ENCODE measurements at places on chromosomes 13 and 19. TPM values are rescaled to one million over a fixed set of nuclear protein-coding genes. Genes with fewer than 3 reads are reported as not detected.

DNA sequence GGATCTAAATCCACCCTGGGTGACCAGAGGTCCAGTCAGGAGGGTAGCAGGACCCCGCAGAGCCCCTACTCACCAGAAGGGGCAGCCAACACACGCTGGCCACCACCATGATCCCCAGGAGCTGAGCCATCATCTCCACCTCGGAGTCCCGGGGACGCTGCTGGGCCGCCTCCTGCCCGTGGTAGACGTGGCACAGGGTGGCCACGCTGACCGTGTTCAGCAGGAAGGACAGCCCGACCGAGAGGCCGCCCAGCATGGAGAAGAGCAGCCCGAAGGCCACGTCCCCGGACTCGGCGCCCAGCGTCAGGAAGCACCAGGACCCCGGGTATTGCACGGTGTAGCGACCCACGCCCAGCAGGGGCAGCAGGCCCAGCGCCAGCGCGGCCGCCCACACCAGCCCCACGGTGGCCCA lies 6.9 kb downstream of the TBXA2R start:
- DNase-seq = no peak

- no peak for DNase-seq
Measured at GRCh38 chr13:45711951-45712350, 9.8 kb downstream of the CBY2 start.

DNA sequence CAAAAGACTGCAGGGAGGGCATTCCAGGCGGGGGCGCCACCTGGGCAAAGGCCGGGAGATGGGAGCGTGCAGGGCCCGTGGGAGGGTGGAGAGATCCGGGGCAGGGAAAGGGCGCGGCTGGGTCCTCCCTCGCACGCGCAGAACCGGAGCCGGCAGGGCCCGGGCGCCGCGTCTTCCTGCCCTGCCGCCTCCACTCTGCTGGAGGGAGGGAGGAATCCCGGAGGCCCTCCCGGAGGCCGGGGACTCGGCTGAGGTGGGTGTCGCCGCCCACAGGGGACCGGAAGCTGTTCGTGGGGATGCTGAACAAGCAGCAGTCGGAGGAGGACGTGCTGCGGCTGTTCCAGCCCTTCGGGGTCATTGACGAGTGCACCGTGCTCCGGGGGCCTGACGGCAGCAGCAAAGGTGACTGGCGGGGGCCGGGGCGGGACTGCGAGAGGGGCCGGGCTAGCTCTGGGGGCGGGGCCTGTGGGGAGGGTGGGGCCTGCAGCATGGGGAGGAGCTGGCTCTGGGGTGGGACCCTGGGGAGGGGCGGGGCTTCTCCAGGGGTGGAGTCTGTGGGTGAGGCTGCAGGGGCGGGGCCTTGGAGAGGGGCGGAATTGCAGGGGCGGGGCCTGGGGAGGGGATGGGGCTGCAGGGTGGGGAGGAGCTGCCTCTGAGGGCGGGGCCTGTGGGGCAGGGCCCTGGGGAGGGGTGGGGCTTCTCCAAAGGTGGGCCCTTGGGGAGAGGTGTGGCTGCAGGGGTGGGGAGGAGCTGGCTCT lies 51.3 kb downstream of the CELF5 start:
- no peak for DNase-seq

DNA sequence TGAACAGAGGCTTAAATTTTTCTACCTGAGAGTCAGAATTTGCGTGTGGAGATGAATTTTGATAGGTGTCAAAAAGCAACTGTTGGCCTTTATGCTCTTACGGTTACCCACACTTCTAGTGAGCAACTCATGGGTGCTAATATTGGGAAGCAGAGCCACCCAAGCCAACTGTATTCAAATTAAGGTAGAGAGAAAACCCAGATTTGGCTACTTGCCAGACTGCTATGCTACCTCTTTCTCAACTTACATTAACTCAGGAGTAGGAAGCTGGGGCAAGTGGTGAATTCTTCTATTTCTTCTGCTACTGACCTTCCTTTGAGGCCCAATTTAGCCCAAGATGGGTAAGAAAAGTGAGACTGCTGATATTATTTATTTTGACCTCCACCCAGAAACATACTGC lies 83.9 kb downstream of the OLFM4 start:
- no peak for DNase-seq

- DNase-seq = no peak
Measured at GRCh38 chr13:99980824-99981734, 505 bp upstream of the ZIC2 start.

DNA sequence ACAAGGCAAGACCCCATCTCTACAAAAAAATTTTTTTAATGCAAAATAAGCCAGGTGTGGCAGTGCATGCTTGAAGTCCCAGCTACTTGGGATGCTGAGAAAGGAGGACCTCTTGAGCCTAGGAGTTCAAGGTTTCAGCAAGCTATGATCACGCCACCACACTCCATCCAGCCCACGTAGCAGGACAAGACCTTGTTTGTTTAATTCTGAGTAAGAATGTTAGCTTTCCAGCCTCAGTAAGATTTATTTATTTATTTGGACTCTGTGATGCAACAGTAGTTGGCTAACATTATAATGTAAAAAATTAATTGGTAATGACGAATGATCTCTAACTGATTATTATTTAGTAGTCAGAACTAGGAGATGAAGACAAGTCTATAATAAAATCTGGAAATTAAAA lies 23.3 kb downstream of the N4BP2L2 start:
- no peak for DNase-seq

DNA sequence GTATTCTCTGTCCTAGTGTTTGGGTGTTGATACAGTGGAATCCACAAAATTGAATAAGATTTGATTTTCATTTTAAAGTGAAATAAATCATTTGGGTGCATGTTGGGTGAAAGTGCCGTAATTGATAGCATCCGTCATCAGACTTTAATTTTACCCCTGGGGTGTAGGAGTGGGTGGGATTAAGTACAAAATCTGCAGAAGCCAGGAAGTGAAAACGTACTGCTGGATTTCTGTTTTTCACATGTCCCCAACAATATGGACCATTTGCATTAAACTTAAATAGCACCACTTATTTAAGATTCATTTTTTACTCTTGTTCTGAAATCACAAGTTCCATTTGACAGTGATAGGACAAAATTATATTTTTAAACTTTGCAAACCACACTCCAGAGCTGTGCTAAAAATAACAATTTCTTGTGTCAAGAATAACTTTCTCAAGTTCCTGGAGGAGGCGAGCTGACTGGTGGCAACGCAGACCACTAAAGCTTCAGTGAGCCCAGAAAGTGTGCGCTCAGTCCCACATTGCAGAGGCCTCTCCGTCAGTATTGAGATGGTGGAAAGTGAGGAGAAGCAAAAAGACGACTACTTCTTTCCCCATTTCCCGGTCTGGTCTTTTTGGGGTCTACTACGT lies 71.3 kb downstream of the ARHGEF7 start:
- no peak for DNase-seq

- DNase-seq = no peak
Measured at GRCh38 chr13:103276775-103277498, 210.7 kb upstream of the SLC10A2 start.

- DNase-seq = no peak
Measured at GRCh38 chr19:4654437-4655361, 15.4 kb downstream of the TNFAIP8L1 start.

DNA sequence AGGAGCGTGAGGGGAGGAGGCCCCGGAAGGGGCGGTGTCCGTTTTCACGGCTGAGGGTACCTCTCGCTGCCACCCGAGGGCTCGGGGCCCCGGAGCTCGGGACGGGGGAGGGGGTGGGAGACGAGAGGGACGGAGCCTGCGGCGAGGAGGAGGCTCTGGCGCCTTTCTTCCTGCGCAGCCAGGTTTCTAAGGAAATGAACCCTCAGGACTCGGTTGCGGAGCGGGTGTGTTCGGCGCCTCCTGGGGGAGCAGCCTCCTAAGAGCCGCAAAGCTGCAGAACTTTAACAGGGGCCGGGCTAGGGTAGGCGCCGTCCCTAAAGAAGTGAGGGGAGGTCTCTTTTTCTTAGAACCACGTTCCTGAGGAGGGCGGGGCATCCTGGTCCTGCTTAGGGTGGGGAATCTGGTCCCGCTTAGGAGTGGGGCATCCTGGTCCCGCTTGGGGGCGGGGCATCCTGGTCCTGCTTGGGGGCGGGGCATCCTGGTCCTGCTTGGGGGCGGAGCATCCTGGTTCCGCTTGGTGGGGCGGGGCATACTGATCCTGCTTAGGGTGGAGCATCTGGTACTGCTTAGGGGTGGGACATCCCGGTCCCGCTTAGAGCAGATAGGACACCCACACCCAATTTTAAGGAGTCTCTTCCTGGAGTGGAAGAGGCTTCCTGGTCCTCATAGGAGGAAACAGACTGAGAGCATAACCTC lies 6.2 kb downstream of the SYT5 start:
- DNase-seq = no peak

GRCh38 chr13:59982631-59983382 lies 180.9 kb downstream of the DIAPH3 start:
- no peak for DNase-seq

GRCh38 chr19:18297308-18297707 lies 15.9 kb upstream of the JUND start:
- DNase-seq = no peak

GRCh38 chr19:49064768-49065611 lies at the start of gene NTF4:
TSS of gene NTF4 (minus strand) at chr19:49064818. CDS start at chr19:49061997, 2,821 bp downstream.
- no peak for DNase-seq

DNA sequence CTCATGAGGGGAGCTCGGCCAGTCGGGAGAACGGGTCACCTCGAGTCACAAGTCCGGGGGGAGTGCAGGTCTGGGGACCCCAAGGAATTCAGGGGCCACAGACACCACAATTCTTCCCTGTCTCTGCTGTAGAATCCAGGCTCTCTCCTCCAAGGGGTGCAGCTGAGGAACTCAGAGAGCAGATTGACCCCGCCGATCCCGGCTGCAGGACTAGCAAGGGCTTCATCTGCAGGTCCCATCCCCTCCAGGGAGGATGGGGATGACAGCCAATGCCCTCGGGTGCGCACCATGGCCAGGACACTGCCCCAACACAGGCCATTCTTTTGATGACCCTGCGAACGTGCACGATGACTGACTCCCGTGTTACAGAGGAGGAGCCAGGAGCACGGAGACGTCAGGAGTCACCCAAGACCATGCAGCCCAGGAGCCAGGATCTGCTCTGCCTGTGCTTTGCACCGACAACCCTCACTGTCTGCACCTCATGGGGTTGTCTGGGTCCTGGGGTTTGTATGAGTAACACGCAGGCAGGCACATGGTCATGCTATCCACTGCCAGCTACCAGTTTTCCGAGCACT lies 48.5 kb upstream of the TUBGCP3 start:
- DNase-seq = no peak

DNA sequence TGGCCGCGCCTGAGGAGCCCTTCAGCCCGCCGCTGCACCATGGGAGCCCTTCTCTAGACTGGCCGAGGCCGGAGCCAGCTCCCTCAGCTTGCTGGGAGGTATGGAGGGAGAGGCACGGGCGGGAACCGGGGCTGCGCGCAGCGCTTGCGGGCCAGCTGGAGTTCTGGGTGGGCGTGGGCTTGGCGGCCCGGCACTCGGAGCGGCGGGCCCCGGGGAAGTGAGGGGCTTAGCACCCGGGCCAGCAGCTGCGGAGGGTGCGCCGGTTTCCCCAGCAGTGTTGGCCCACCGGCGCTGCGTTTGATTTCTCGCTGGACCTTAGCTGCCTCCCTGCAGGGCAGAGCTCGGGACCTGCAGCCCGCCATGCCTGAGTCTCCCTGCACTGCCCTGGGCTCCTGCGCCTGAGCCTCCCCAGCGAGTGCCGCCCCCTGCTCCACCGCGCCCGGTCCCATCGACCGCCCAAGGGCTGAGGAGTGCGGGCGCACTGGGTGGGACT lies 1890.0 kb upstream of the PCDH20 start:
- DNase-seq = no peak

GRCh38 chr13:102233566-102234208 lies 168.2 kb downstream of the FGF14 start:
- DNase-seq = no peak

GRCh38 chr13:51848674-51849073 lies 3.7 kb upstream of the TMEM272 start:
- DNase-seq = no peak

- DNase-seq = no peak
Measured at GRCh38 chr13:99385940-99386339, 78.7 kb upstream of the GPR183 start.

The PPP1R12C gene
- 37.1 TPM for total RNA-seq

The PSG1 gene
- not detected for total RNA-seq

The DACT3 gene
- total RNA-seq = 0.66 TPM

The ZNF99 gene
- not detected for total RNA-seq

The PRODH2 gene
- not detected for total RNA-seq

The FUT1 gene
- 8.0 TPM for total RNA-seq

The CARM1 gene
- total RNA-seq = 25.7 TPM

The ZNF808 gene
- 10.6 TPM for total RNA-seq

The FREM2 gene
- total RNA-seq = not detected

The PLK5 gene
- total RNA-seq = not detected

The INAFM1 gene
- total RNA-seq = 0.73 TPM
